ENCODE measurements at places on chromosomes 2 and 18. TPM values are rescaled to one million over a fixed set of nuclear protein-coding genes. Genes with fewer than 3 reads are reported as not detected.
A peak's percentile ranks its signal among the peaks of the same experiment; 100 is the strongest.

GRCh38 chr2:76281156-76281841 lies 570.6 kb upstream of the GCFC2 start:
- no peak overlapping the region for H3K27ac ChIP-seq
- DNase-seq: no peak
- no peak overlapping the region for H3K4me3 ChIP-seq
- no peaks in the 10 kb centered on the region for H3K36me3 ChIP-seq
- no peaks in the 10 kb centered on the region for H3K4me1 ChIP-seq

GRCh38 chr2:72041638-72042111 lies 106.0 kb downstream of the CYP26B1 start:
- H3K27ac ChIP-seq: no peak overlapping the region
- no peaks in the 10 kb centered on the region for H3K36me3 ChIP-seq
- H3K27me3 ChIP-seq: no peaks in the 10 kb centered on the region
- H3K4me3 ChIP-seq: no peak overlapping the region
- no peaks in the 10 kb centered on the region for H3K4me1 ChIP-seq
- no peak for DNase-seq

DNA sequence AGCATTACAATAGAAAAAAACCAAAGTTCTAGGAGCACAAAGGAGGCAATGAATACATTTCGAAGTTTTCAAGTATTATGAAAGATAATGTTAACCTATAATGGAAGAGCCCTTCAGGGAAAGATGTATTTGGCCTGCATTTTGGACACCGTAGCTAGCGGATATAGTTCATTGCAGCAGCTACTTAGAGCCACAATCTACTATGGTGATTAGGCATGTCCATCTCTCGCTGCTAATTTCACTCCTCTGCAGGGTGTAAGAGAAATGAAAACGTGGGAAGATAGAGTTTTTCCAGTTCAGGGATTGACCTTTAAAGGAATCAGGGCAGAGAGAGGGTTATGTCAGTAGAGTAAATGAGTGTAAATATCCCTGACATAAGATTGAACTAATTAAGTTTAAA lies 8.5 kb upstream of the CAVIN2 start:
- peaks cover 5% of the 10 kb centered on the region for H3K27me3 ChIP-seq
- no peak overlapping the region for H3K27ac ChIP-seq
- no peaks in the 10 kb centered on the region for H3K4me1 ChIP-seq
- H3K4me3 ChIP-seq: no peak overlapping the region

DNA sequence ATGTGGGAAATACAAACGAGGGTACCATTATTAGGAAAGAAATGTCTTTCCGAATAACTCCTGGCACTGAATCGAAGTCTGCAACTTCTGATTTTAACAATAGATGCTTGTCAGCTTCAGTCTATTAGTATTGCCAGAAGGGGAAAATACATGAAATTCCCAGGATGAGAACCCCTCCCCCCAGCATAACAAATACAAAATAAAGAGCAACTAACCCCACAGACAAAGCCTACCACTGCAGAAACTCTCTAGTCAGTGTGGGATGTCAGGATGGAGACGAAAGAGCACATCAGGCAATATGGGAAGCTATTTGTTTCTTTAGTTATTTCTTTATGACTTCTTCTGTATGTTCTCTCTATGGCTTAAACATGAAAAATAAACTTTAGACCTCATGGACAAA lies 365.0 kb upstream of the CDH2 start:
- DNase-seq: no peak
- H3K27me3 ChIP-seq: no peaks in the 10 kb centered on the region
- H3K4me1 ChIP-seq: no peaks in the 10 kb centered on the region
- no peak overlapping the region for H3K4me3 ChIP-seq
- H3K36me3 ChIP-seq: no peaks in the 10 kb centered on the region

DNA sequence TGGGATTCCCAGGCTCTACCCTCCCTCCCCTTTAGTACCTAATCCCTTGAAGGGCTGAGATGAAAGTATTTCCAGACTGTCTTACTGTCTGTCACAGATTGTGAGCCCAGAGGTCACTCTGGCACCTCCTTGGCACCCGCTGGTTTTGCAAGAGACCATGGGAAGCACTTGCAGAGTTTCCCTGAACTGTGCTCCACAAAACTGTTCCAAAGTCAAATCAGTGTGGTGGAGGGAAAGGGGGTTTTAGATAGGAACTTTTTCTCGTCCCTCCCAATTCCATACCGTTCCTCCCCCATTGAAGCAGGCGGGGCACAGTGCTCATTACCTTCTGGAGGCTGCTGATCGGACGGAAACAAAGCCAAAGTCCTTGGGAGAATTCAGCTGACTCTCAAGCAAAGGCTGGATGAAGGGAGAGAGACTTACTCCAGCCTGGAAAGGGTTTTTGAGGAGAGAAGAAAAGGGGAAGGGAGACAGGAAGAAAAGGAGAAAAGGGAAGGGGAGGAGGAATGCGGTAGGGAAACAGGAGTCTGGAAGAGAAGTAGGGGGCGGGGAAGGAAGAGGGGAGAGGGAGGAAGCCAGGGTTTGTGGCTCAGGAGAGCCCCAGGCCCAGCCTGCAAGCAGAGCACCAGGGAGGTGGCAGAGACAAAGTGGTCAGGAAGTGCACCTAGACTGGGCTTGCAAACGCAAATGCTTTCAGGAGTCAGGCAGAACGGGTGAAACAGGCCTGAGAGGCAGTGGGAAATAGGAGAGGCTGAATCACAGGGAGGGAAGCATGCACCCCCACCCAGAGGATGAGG lies 88.4 kb upstream of the SP3 start:
- DNase-seq: no peak
- no peak overlapping the region for H3K4me3 ChIP-seq
- no peaks in the 10 kb centered on the region for H3K4me1 ChIP-seq
- H3K27ac ChIP-seq: no peak overlapping the region

DNA sequence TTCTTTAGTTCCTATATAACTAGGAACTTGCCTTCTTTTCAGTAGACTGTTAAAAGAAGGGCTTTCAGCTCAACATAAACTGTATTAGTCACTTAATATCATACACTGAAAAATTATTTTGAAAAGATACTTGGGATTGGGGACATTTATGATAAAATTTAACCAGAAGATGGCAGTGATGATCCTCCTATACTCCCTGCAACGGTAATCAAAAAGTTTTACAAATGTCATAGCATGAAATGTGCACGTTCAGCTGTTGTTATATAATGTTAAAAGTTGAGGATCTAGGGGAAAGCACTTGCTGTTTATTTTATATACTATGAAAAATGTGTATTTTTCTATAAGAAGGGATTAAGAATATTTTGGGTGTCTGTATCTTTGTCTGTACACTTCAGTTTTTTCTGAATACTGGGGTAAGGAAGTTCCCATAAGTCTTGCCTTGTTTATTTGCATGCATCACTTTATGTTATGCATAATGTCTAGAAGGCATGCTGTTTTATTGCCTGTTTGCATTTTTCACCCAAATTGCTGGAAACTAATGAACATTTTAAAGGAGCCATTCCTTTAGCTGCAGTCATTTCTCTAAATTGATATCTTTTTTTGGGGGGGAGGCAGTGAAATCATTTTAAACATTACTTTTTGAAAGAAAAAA lies 19.0 kb downstream of the DYNC1I2 start:
- H3K4me3 ChIP-seq: no peak overlapping the region
- H3K36me3 ChIP-seq: peaks cover 46% of the 10 kb centered on the region

DNA sequence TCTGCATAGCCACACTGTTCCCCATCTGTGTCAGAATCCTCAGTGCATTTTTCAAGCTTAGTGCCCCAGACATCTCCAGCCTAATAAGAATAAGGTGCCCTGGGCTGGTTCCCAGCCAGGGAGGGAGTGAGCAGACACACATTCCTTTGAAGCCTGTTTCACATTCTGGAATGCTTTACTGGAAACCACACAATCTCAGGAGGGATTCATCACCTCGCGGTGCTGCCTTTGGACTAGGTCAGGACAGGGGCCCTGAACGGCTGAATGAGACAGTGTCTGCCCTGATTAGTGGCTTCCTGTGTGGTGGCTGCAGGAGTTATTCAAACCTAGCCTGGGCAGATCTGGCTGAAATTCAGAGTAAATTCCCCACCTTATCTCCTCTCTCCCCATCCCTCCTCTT lies 108.0 kb upstream of the LDAH start:
- peaks cover 15% of the 10 kb centered on the region for H3K27me3 ChIP-seq
- H3K4me1 ChIP-seq: no peaks in the 10 kb centered on the region
- DNase-seq: no peak
- no peaks in the 10 kb centered on the region for H3K36me3 ChIP-seq
- H3K4me3 ChIP-seq: no peak overlapping the region

- no peak overlapping the region for H3K27ac ChIP-seq
- H3K4me1 ChIP-seq: no peaks in the 10 kb centered on the region
- no peak overlapping the region for H3K4me3 ChIP-seq
- peaks cover 3% of the 10 kb centered on the region for H3K27me3 ChIP-seq
- H3K36me3 ChIP-seq: no peaks in the 10 kb centered on the region
These were observed 348.3 kb upstream of the SOX11 start for GRCh38 chr2:5343785-5344335.

- no peaks in the 10 kb centered on the region for H3K27me3 ChIP-seq
- H3K4me3 ChIP-seq: peak overlapping the region; percentile 93
- peaks cover 70% of the 10 kb centered on the region for H3K4me1 ChIP-seq
- peaks cover 4% of the 10 kb centered on the region for H3K36me3 ChIP-seq
- DNase-seq: no peak
- H3K27ac ChIP-seq: peak overlapping the region; percentile 94
These were observed 5.9 kb downstream of the NFATC1 start for GRCh38 chr18:79401494-79402208.

GRCh38 chr2:76268484-76268883 lies 557.8 kb upstream of the GCFC2 start:
- no peak overlapping the region for H3K4me3 ChIP-seq
- H3K4me1 ChIP-seq: no peaks in the 10 kb centered on the region
- no peak for DNase-seq

- H3K36me3 ChIP-seq: no peaks in the 10 kb centered on the region
- peaks cover 11% of the 10 kb centered on the region for H3K27me3 ChIP-seq
- H3K27ac ChIP-seq: no peak overlapping the region
- no peak overlapping the region for H3K4me3 ChIP-seq
- no peak for DNase-seq
These were observed 222.8 kb downstream of the FBXO15 start for GRCh38 chr18:73924836-73925235.

GRCh38 chr18:78924301-78924700 lies 55.3 kb upstream of the SALL3 start:
- no peaks in the 10 kb centered on the region for H3K4me1 ChIP-seq
- DNase-seq: no peak
- no peak overlapping the region for H3K4me3 ChIP-seq
- H3K27ac ChIP-seq: no peak overlapping the region
- no peaks in the 10 kb centered on the region for H3K36me3 ChIP-seq

GRCh38 chr2:45301307-45302277 lies 292.3 kb upstream of the SIX2 start:
- no peak for DNase-seq
- H3K36me3 ChIP-seq: no peaks in the 10 kb centered on the region
- H3K4me3 ChIP-seq: no peak overlapping the region
- peaks cover 24% of the 10 kb centered on the region for H3K27me3 ChIP-seq

DNA sequence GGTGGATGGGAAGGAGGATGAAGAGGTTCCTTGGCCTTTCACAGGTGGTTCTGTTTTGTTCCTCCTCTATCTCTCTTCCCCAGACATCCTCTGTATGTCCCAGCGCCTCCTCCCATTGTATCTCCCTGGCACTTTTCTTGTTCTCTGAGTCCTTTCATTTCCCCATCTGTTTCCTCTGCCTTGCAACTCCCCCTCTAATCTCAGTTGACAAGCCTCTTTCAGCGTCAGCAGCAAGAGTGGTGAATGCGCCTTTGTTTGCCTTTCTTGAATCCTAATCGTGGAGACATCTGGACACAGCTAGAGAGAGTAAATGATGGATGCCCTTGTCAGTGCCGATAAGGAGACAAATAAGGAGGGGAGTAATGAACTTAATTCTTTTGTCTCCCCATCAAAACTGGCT lies 167.0 kb downstream of the NDUFA10 start:
- H3K4me1 ChIP-seq: peaks cover 3% of the 10 kb centered on the region
- H3K27me3 ChIP-seq: peaks cover 13% of the 10 kb centered on the region
- H3K27ac ChIP-seq: no peak overlapping the region
- H3K4me3 ChIP-seq: no peak overlapping the region
- no peak for DNase-seq
- no peaks in the 10 kb centered on the region for H3K36me3 ChIP-seq

DNA sequence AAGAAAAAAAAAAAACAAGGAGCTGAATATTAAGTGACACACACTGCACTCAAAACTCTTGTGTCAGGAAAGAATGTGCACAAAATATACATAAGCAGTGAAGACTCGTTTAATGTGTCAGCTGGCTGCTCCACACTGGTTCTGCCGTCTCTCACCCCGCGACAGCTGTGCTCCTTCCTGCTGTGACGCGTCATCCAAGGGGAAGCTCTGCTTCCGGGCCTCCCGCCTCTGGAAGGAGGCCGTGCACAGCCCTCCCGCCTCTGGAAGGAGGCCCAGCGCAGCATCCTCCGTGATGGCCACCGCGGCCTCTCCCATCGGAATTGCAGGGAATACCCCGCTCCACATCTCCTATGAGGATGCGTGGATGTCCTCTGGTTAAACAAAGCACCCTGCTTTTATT lies 151.0 kb downstream of the HDAC4 start:
- H3K36me3 ChIP-seq: no peaks in the 10 kb centered on the region
- H3K27ac ChIP-seq: no peak overlapping the region
- H3K4me3 ChIP-seq: no peak overlapping the region
- H3K27me3 ChIP-seq: no peaks in the 10 kb centered on the region
- no peak for DNase-seq

The LBX2 gene
- not detected for total RNA-seq

The DQX1 gene
- total RNA-seq: 0.81 TPM

The EFEMP1 gene
- not detected for total RNA-seq

The RUFY4 gene
- total RNA-seq: 0.16 TPM

The USP40 gene
- total RNA-seq: 19.9 TPM

The TXNDC2 gene
- total RNA-seq: not detected

The FKBP7 gene
- total RNA-seq: 1.5 TPM
